NCI-H345 (cell line): ENCODE measurements at places on chromosomes 4 and X.

- DNase-seq, result no peak
Measured at GRCh38 chr4:185726931-185727330, 85.1 kb downstream of the SORBS2 start.

DNA sequence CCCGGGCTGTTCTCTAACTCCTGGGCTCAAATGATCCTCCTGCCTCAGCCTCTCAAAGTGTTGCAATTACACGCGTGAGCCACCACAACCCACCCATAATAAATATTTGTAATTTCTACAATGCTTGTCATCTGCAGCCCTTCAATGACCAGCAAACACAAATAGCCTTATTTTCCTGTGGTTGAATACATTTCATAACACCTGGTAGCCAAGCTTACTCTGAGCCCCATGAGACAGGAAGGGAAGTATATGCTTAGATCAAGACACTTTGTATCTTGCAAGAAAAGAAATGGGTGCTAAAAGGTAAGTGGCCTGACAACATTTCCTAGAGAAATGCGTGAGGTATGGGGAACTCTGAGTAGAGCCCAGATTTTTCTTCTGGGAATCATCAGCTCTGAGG, 56.9 kb upstream of the PDGFRA start:
- no peak for DNase-seq

DNA sequence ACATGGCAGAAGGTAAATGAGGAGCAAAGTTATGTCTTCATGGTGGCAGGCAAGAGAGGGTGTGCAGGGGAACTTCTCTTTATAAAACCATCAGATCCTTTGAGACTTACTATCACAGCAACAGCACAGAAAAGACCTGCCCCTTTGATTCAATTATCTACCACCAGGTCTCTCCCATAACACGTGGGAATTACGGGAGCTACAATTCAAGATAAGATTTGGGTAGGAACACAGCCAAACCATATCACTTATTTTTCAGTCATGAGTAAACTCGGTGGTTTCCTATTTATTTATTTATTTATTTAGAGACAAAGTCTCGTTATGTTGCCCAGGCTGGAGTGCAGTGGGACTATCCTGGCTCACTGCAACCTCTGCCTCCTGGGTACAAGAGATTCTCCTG, 22.1 kb downstream of the CXCL1 start:
- no peak for DNase-seq

DNA sequence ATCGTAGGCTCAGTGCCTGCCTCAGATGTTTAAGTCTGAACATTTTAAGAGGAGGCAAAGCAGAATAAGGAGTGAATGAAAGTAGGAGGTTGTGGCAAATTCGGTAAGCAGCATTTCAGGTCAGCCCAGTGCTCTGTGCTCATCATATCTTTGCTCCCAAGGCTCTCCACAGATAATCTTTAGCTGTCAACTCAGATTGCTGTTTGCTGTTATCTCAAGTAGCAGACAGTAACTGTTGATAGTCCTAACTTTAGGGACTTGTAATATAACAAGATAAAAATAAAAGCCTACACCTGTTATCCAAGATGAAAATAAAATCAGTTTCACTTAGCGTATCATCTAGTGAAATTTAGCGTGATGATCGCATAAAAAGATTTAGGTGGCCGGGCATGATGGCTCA, 18.6 kb upstream of the CLTRN start:
- no peak for DNase-seq
